ENCODE measurements at places on chromosomes 12 and 14.
A peak's percentile ranks its signal among the peaks of the same experiment; 100 is the strongest.

- no peak for DNase-seq
Measured at GRCh38 chr12:56152756-56153677, 630 bp downstream of the MYL6B start.

DNA sequence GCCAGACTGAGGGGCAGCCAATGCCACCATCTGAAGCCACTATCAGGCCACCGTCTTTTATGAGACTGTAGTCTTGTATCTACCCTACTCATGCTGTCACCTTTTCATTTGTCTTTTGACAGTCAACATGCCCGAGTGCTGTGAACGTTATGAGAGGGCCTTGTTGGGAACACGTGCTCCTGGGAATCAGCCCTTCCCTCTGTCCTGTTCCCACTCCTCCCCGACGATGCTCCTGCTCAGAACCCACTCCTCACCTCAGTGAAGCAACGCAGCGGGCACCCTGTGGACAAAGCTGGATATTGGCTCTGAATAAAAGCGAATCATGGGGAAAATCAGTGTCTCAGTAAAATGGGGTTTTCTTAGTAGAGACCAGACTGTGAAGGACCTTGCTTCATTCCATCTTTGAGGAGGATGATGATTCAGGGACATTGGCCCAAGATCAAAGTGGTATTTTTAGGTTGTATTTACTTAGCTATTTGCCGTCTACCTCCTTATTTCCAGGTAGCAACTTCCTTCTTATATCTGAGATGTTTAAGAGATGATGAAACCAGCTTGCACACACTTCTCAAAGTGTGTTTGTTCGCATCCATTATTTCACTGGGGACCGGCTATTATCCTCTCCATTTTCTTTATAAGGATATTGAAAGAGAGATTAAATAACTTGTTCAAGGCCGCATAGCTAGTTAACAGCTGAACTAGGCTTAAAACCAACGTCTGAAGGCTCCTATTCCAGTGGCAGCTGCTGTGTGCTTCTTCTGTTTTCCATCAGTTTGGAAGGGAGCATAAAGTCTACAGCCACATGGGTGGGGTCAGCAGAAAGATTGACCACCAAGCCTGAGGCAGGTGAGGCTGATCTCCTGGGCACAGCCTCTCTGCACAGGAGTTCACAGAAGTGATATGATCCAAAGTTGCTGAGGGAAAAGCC, 43.9 kb upstream of the CTDSP2 start:
- DNase-seq: no peak

- no peak for DNase-seq
Measured at GRCh38 chr12:29676676-29677075, 107.1 kb downstream of the TMTC1 start.

DNA sequence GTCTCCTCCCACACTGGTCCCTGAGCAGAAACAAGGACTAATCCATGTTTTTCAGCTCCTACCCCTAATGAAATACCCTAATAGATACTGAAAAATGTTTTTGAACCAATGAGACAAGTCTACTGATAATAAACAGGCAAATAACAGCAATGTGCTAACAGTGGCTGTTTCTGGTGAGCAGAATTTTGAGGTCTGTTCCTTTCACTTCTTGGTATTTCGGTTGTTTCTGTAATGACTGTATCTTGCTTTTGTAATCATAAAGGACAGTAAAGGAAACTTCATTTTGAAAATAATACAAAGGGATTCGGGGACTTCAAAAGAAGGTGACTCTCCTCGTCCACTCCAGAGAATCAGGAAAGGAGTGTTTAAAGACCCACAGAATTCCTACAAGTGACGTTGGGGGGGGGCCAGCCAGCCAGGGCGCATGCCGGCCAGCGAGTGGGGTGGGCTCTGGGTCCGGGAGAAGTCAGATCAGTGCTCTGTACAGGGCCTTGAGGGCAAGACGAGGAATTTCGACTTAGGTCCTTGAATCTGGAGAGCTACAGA, 1.1 kb upstream of the CD9 start:
- DNase-seq: no peak

GRCh38 chr12:132488127-132489077, 1.5 kb upstream of the FBRSL1 start:
- no peak for DNase-seq

DNA sequence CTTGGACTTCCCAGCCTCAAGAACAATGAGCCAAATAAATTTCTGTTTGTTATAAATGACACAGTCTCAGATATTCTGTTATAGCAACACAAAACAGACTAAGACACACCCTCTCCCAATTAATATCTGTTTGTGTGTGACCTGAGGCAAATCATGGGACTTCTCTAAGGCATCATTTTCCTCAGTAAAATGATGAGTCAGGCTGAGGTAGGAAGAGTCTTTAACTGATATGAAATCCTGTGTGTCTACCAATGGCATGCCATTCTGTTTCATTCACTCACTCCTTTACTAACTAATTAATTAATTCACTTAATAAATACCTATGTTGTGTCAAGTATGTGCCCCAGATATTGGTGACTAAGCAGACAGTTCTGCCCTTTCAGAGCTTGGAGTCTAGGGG, 258.4 kb upstream of the CRY1 start:
- DNase-seq: no peak

- no peak for DNase-seq
Measured at GRCh38 chr14:41313196-41313595, 293.5 kb upstream of the LRFN5 start.

DNA sequence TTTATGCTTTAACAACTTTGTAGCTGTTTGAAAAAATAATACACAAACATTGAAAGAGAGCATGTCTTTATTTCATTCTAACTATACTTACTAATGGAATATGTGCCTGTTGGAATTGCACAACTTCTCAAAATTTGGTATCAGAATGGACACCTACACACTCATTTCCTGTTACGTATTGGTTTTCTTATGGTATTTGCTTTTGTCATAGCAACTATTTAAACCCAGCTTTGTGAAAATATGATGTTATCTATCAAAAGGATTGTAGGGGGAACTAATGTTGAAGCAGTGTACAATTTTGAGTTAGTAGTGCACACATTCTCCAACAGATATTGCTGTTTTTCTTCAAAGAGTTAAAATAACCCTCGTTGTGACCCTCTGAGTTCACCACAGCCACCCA, 52.6 kb downstream of the RBMS2 start:
- no peak for DNase-seq

GRCh38 chr12:25689996-25690501, 137.0 kb upstream of the LMNTD1 start:
- DNase-seq: no peak

GRCh38 chr12:67355428-67356379, 86.5 kb downstream of the CAND1 start:
- DNase-seq: peak; percentile 39

- DNase-seq: no peak
Measured at GRCh38 chr14:102944448-102945330, 22.2 kb downstream of the AMN start.

- DNase-seq: no peak
Measured at GRCh38 chr14:77061630-77062257, 33.2 kb upstream of the IRF2BPL start.

DNA sequence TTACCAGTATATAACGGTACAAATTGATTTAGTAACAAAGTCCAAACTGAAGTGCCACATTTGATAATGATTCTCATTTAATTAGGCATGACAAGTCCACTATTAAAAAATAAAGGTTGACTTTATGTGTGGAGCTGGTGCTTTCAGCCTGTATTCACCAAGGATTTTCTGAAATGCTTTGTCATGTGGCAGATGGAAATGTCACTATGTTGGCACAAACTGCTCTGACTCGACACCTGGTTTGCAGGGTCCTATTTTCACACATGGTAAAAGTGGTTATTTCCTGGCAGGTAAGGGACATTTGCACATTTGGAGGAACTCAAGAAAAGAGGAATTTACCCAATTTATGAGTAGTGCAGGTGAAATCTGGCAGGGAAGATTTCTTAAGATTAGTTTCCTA, 572.6 kb upstream of the MDGA2 start:
- DNase-seq: no peak

DNA sequence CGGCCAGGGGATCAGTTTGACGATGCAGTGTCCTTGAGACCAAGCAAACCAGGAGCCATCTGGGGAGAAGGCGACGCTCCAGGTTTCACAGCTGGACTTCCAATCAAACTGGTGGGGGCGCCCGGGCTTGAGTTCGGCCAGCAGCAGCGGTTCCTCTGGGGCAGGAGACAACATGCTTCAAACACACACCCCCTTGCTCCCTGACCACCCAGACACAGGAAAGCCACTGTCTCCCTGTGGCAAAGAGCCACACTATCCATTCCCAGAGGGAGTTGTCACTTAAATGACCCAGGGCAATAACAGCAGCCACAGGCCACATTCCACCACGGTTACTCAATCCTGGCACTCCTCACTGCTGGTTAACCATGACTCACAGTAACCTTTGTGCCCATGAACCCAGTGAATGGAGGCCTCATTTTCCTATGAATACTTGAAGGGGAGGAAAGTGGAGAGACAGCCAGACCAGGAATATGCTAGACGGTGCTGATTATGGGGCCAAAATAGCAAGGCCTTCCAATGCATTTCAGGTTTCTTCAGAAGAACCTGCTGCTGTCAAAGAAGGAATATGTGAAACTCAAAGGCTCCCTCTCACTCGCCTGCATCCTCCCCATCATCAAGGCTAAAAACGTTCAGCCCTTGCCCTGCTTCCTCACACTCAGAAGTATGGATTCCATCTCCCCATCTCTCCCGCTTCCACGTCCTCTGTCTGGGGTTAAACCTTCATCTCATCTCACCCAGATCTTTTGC, 8.5 kb downstream of the WSB2 start:
- no peak for DNase-seq

DNA sequence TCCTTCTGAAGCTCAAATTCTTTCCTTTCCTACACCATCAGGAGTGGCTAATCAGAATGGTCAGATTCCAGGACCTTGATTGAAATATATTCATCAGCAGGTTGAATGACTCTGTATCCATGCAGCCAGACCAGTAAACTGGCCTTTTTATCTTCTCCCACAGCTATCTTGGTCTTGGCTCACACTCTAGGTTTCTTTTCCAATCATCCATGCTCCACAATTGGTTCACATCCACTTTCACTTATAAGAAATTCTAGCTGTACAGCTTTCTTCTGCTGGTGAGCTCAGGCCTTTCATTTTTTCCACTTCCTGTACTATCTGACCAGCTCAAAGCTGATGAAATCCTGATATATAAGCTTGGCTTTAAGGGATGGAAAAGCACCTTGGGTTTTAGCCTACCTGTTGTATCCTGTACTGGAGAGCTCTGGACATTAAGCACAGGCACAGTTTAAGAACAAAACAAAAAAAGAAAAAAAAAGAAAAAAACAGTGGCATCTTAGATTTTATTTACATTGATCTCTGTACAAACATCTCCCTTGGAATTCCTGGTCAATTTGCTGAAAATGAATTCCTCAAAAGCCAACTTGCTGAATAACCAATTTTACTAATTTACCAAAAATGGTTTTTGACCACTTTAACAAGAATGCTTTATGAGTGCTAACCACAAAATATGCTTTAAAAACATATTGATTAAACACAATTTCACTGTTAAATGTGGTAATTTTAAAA, 91.6 kb upstream of the PAWR start:
- no peak for DNase-seq

- no peak for DNase-seq
Measured at GRCh38 chr12:131192951-131193350, 239.2 kb downstream of the ADGRD1 start.

DNA sequence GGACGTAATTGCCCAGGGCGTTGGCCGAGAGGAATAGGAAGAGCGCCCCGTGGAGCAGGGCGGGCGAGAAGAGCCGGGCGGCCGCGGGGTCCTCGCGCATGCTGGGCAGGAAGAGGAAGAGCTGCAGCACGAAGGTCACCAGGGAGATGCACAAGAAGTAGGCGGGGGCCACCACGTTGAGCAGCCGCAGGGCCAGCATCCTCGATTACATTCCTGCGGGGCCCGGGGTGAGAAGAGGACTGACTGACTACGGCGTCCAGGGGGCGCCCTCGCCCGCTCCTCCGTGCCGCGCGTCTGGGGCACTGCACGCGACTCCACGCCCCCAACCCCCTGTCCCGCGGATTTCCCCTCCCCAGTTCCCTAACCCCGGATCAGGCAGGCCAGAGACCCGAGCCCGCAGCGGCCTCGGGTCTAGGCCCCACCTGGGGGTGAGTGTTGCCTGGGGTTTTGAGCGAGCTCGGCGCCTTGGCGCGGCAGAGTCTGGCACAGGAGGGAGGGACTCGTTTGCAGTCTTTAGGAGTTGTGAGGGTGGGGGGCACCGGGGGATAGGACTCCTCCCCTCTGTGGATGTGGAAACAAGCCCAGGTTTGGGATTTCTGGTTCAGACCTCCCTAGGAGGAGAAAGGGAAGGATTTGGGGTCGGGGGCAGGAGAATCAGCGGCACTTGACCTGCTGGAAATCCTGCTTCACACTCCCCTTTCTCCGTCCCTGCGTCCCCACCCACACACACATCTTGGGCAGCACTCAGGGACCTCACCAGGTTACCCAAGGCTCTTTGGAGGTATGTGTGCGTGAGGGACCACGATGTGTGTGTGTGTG, 1.8 kb downstream of the ZDHHC22 start:
- DNase-seq: peak; percentile 83

DNA sequence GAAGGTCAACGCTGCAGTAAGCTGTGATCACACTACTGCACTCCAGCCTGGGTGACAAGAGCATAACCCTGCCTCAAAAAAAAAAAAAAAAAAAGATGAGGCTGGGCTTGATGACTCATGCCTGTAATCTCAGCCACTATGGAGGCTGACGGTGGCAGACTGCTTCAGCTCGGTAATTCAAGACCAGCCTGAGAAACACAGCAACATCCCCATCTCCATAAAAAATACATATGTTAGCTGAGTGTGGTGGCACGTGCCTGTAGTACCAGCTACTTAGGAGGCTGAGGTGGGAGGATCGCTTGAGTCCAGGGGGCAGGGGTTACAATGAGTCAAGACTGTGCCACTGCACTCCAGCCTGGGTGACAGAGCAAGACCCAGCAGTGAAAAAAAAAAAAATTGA, 50.4 kb downstream of the GXYLT1 start:
- DNase-seq: no peak

GRCh38 chr14:68762953-68763764, 29.7 kb downstream of the ZFP36L1 start:
- DNase-seq: peak; percentile 69

- no peak for DNase-seq
Measured at GRCh38 chr12:70664465-70664881, 27.2 kb upstream of the PTPRB start.

DNA sequence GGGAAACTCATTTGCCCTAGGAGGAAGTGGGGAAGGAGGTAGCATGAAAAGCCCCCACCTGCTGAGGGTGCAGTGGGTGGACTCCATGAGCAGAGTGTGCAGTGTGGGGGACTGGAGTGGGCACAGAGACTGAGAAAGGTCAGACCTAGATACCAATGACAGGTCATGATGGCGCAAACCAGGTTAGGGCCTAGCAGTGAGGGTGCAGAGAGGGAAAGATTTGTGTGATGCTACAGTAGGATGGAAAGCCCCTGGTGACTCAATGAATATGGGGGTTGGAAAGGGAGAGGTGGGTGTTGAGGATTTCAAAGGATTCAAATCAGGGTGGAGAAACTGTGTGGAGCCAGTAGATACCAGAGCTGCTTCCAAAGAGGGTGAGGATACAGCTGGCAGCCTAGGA, 319.2 kb downstream of the DPF3 start:
- DNase-seq: no peak
